ENCODE measurements at places on chromosomes 6 and 20.

- DNase-seq: no peak
Measured at GRCh38 chr20:6921717-6922386, 154.4 kb downstream of the BMP2 start.

GRCh38 chr6:83767033-83767432, 58.1 kb upstream of the SNAP91 start:
- no peak for DNase-seq

- no peak for DNase-seq
Measured at GRCh38 chr6:1577146-1577680, 32.5 kb upstream of the FOXC1 start.

DNA sequence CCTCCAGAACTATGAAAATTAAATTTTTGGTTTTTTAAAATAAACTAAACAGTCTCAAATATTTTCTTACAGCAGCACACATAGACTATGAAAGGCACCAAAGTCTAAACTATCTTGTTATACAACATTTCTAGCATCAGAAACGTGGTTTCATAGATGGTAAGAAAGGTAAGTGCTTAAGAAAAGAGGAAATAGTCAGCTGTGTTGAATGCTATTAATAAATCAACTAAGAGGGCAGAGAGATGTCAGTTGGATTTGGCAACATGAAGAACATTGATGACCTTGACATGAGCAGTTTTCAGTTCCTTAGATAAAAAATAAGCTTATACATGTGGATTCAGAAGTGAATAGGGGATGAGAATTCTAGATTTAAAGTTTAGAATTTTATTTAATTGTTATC, 113.6 kb downstream of the RFX6 start:
- no peak for DNase-seq

DNA sequence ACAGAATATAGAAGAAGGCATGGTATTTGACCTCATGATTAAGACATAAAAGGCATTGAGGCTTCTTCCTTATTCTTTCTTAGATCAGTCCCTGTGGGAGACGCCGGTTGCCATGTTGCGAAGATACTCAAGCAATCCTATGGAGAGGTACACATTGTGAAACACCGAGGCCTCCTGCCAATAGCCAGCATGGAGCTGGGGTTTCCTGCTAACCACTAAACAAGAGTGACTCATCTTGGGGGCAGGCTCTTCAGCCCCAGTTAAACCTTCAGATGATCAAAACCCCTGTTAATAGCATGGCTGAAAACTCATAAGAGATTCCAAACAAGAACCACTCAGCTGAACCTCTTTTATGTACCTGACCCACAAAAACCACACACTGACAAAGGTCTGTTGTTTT, 478.8 kb downstream of the CD83 start:
- DNase-seq: no peak

DNA sequence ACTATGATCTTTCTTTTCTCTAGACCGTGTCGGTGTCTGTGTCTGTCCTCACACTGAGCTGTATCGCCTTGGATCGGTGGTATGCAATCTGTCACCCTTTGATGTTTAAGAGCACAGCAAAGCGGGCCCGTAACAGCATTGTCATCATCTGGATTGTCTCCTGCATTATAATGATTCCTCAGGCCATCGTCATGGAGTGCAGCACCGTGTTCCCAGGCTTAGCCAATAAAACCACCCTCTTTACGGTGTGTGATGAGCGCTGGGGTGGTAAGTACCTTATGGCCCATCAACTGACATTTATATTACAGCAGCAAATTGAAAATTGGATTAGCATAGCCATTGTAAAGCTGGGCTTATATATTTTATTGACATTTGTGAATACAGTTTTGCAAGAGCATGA, 72.2 kb upstream of the GFRAL start:
- no peak for DNase-seq

DNA sequence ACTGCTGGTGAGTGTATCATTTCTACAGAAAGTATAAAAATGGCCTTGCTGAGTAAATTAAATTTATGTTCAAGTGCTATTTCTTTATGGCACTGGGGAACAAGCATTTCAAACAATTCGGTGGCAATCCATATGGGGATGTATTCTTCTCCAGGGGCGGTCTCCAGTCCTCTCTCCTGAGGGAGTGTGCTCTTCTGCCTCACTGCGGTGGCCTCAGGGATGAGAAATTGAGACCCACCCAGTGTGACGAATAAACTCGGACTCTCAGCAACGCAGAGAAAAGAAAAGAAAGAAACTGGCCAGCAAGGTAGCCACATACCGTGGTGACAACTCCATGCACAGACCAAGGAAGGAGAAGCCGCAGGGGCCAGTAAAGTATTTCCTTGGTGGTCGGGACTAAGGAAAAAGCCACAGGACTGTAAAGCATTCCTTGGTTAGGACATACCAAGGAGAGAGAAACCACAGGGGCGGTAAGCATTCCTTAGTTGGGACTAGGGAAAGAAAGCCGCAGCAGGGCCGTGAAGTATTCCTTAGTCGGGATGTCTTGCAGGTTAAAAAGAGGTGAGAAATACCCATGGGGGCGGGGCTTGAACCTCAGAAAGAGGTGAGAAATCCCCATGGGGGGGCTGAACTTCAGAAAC, 13.6 kb upstream of the GOPC start:
- no peak for DNase-seq

- DNase-seq: no peak
Measured at GRCh38 chr6:149852180-149852579, 12.0 kb downstream of the LRP11 start.

DNA sequence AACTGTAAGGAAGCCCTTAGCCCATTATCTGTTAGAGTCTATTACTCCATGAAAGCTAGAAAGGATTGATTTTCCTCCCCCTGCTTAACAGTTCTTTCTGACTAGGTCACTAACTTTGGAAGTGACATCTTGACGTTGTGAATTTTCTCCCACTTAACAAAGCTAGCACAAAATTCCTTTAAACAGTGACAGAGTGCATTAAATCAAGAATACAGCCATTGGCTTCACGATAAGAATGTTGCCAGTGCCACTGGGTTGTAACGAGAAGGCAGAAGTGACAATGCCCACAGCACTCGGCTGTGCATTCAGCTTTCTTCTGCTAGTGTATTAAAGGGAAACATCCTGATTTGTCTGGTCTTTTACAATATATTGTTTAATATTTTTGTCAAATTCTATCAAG, 182.7 kb upstream of the DTNBP1 start:
- DNase-seq: peak; percentile 33

- DNase-seq: no peak
Measured at GRCh38 chr6:154511791-154512190, 1.3 kb upstream of the CNKSR3 start.
